ENCODE measurements at places on chromosomes 16 and 17. TPM values are rescaled to one million over a fixed set of nuclear protein-coding genes. Genes with fewer than 3 reads are reported as not detected.

TNK1 gene
- 7.4 TPM for total RNA-seq

ARL5C gene
- not detected for total RNA-seq

TNFRSF13B gene
- not detected for total RNA-seq

TPSAB1 gene
- not detected for total RNA-seq

EVI2A gene
- 18.4 TPM for total RNA-seq

NUPR1 gene
- total RNA-seq: 0.28 TPM

CALB2 gene
- total RNA-seq: not detected

BRIP1 gene
- 5.0 TPM for total RNA-seq

TEX14 gene
- total RNA-seq: 0.29 TPM
